Renal pelvis (tissue), 12 donors: ENCODE measurements at places on chromosomes 11 and 22. TPM values are rescaled to one million over a fixed set of nuclear protein-coding genes. Genes with fewer than 3 reads are reported as not detected.

The TUBA8 gene
- polyA plus RNA-seq, result 4.2 TPM

The NOX4 gene
- polyA plus RNA-seq, result 40.7 TPM

The DEPDC7 gene
- 8.3 TPM for polyA plus RNA-seq

The ZBTB44 gene
- 70.3 TPM for polyA plus RNA-seq

The GLYAT gene
- 172 TPM for polyA plus RNA-seq

The CCDC87 gene
- polyA plus RNA-seq, result 0.37 TPM

The FZD4 gene
- 88.6 TPM for polyA plus RNA-seq
